Suppressor macrophage (primary cell): ENCODE measurements at places on chromosomes 6 and 20.

- DNase-seq = peak; percentile 52
Observed at GRCh38 chr6:134166511-134167261, 114.3 kb upstream of the SLC2A12 start.

DNA sequence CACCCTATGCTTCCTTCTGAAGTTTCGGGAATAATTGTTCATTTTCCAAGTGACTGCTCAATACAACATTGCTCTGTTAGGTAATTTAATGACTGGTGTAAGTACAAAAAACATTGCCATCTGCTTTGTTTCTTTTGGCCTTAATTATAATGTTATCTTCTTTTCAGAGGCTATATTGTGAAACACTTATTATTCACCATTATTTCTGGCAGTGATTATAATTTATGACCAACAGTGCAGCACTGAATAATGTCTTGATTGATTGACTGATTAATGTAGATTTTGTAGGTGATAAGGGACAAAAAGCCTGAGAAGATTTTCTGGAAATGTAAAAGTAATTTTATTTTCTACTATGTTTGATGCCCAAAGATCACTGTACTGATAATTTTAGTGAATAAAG is 377.7 kb downstream of the PLCB1 start:
- DNase-seq = no peak

- DNase-seq = no peak
Observed at GRCh38 chr6:13992417-13993055, 67.8 kb downstream of the RNF182 start.

GRCh38 chr20:39280875-39281274 is 318.7 kb downstream of the DHX35 start:
- DNase-seq = no peak

DNA sequence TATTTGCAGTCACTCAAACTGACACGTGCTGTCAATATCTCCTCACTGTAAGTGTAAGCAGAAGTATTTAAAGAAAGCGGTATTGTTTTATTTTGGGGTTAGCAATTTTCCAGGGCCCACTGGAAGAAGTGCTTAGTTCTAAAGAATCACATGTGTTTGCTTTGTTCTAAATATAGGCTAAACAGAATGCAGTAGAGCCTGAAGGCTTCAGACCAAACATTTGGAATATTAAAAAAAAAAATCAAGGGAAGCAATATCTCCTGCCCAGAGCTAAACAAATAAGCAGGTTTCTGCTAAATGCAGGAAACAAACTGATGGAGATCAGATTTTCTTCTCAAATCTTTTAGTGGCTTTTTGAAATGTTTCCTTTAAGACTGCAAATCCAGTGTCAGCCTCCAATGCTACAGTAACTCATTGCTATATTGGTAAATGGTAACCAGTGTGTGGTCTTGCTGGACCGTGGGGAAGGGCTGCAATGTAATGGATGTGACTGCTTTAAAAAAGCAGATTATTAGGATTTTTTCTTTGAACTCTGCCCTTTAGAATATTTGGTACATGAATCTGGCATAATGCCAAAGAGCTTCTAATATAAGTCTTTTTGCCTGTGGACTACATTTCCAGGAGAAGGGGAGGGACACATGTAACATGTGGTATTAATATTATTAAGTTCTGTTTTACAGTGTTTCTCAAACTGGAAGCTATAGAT is 317.1 kb upstream of the FERMT1 start:
- no peak for DNase-seq

GRCh38 chr6:134482593-134483270 is 164.8 kb upstream of the SGK1 start:
- DNase-seq = no peak
